ENCODE measurements at places on chromosomes 4 and X.
A peak's percentile ranks its signal among the peaks of the same experiment; 100 is the strongest.

DNA sequence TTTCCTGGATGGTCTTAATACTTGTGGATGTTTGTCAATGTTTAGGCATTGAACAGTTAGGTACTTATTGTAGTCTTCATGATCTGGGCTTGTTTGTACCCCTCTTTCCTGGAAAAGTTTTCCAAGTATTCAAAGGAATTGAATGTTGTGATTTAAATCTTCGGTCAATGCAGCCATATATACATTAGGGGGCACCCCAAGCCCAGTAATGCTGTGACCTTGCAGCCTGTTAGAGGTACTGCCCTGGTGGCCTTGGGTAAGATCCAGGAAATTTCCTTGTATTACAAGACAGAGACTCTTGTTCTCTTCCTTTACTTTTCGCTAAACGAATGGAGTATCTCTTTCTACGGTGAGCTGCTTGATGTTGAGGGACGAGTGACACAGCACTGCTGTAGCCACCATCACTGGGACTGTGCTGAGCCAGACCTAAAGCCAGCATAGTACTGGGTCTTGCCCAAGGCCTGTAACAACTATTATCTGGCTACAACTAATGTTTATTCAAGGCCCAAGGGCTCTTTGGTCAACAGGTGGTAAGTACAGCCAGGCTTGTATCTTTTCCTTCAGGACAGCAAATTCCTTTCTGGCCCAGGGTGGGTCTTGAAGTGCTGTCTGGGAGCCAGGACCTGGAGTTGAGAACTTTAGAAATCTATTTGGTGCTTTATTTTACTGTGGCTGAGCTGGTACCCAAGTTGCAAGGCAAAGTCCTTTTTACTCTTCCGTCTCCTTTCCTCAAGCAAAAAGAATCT lies 118.3 kb upstream of the ATOH1 start:
- DNase-seq = no peak

- no peak for DNase-seq
These were observed 137.9 kb downstream of the PJA1 start for GRCh38 chrX:69027181-69028005.

DNA sequence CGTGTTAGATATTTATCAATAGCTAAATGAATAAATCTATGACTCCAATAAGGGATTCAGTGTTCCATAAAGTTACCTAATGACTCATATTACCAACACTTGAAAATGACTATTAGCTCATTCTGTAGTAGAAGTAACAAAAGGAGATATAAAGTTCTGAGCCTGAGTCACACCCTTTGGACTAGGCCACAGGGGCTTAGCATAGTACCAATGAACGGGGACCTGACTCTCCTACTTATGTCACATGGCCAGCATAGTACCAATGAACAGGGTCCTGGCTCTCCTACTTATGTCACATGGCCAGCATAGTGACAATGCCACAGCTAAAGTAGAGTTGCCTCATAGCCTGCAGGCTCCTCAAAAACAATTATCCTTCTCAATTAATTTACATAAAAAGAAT lies 43.7 kb downstream of the MAGEB16 start:
- no peak for DNase-seq

DNA sequence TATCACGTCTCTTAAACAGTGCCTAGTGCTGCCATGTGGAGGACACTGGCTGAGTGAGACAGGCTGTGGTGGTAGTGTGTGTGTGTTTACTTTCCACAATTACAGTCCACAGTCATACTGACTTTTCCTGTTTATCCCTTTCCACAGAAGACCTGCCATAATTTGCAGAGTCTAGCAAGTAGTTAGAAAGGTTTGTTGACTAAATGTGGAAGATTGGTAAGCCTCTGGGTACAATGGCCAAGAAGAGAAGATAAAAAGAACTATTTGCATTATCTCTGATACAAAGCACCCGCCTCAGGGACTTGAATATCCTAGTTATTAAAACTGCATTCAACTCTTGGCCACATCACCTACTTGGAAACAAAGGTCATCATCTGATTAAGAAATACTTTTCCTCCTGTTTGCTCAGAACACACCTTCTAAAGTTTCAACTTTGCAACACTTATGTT lies 89.1 kb downstream of the FAM13A start:
- no peak for DNase-seq

- DNase-seq = no peak
These were observed 32.3 kb downstream of the MGARP start for GRCh38 chr4:139247700-139248238.

- DNase-seq = no peak
These were observed at the start of gene ARSD for GRCh38 chrX:2928583-2929434. Gene ARSD, minus strand, starts transcription at chrX:2929339. Its CDS starts 64 bp downstream, at chrX:2929275.

GRCh38 chr4:15805583-15806517 lies 27.7 kb downstream of the CD38 start:
- DNase-seq = peak; percentile 34

GRCh38 chr4:187908079-187908561 lies 87.5 kb upstream of the ZFP42 start:
- DNase-seq = no peak

- no peak for DNase-seq
These were observed at the start of gene NKX1-1 for GRCh38 chr4:1406394-1406980. Gene NKX1-1, minus strand, starts transcription at chr4:1406442. Its CDS starts 0 bp downstream, at chr4:1406442.

DNA sequence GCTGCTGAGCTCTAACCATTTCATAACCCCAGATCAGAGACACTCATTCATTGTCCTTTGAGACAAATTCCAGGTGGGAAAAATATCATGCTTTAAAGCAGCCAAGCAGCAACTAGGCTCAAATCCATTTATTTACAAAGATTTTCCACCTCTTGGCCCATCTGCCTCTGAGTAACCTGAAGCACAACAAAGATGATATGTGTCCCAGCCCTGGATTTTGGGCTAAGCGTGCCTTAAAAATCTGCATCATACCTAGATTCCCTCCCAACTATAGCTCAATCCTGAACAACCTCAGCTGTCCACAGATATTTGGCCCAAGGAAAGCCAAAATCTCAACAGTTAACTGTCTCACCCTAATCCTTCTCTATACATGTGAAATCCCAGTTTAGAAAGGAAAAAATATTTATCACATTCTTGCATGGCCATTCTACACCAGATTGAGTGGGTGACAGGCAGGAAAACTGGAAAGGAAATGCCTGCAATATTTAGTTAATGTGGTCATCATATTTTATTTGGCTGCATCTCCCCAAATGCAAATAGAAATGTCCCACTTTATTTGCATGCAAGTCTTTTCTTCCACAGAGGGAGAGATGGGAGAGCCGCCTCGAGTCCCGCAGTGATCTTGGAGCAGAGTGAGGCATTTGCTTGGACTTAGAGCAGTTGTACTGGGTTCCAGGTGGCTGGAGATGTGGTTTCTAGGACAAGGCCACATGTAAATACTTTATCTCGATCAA lies 146.4 kb upstream of the EOLA2 start:
- no peak for DNase-seq

- DNase-seq = no peak
These were observed 1497.3 kb downstream of the STIM2 start for GRCh38 chr4:28357990-28358389.

DNA sequence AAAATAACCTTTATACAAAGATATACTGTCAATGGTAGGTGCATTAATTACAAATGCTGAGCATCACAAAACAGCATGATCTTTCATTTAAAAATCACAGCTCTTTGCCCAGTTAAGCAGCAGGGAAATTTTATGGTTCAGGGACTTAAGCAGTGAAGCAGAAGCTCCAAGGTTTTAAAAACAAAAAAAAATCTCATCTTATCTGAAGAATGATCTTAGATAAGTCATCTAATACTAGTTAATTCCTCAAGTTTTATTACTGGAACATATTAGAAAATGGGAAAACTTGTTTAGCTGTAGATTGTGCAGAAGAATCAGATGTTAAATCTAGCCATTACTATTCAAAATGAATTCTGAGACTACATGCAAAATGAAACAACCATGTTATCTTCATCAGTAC lies 289.9 kb downstream of the GASK1B start:
- no peak for DNase-seq

GRCh38 chrX:129360175-129360574 lies 163.1 kb downstream of the SMARCA1 start:
- DNase-seq = peak; percentile 57

GRCh38 chrX:25383196-25383595 lies 367.4 kb upstream of the ARX start:
- DNase-seq = no peak

- DNase-seq = no peak
These were observed 12.5 kb upstream of the STS start for GRCh38 chrX:7134981-7135380.

- DNase-seq = no peak
These were observed 12.0 kb downstream of the SHOX start for GRCh38 chrX:642436-643240.

DNA sequence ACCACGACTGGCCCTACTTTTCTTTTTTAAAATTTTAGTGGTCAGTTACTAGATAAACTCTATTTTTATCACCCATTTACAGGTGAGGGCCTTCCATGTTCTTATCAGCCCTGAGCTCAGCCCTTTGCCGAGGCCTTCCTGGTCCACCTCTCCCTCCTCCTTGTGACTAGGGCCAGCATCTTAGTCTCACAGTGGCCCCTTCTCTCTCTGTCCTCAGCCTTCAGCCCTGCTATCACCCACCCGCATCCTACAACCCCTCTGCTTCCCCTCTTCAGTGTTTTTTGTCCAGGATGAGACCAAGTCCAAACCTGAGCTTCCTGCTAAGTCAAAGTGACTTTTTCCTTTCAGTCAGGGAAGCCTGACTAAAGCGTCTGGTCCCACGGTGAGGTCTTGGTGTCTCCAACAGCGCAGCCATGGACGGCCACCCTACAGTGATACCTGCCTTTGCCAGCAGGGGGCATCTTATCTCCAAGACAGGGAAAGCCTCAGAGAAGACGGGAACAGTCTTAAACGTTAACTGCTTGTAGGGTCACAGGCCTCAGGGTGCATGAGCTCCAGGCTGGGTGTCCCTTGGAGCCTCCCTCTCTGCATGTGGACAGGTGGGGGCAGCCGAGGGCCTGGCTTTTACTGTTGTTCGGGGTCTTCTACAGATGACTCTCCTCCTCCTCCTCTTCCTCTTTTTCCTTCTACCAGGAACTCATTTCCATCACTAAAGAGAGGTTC lies 11.7 kb upstream of the GAGE10 start:
- DNase-seq = no peak

DNA sequence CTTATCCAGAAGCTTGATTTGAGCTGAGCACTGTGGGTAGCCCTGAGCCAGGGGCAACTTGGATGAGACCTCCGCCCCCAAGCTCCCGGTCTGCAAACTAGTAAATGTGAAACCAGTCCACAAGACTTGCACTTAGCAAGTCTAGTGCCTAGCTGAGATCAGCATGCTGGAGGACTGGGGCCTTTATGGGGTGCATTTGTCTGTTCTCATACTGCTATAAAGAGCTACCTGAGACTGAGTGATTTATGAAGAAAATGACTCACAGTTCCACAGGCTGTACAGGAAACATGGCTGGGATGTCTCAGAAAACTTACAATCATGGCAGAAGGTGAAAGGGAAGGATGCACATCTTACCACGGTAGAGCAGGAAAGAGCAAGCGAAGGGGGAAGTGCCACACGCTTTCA lies 42.1 kb upstream of the HOPX start:
- no peak for DNase-seq

DNA sequence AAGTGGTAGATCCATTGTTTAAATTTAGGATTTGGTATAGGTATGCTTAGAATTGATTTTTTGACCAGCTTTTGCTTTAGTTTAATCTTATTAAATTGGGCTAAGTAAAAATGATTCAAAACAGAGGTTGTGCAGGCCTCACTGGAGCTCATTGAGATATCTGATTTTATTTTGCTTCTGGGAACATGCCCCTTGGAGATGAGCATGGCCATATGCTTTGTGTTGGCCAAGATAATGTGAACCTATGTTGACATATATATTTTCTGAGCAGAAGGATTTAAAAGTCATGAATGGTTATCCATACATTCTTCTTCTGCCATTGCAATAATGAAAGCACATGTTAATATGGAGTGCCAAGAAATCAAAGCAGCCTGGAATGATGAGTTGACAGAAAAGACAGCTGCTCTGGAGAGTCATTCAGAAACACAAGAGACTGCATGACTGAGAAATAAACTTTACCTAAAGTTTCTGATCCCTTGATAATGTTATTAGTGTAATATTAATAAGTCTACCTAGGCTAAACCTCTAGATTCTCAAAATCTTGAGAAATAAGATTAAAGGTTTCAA lies 489.7 kb upstream of the GNPDA2 start:
- DNase-seq = no peak

GRCh38 chrX:73932522-73932921 lies 369.5 kb downstream of the CHIC1 start:
- no peak for DNase-seq

DNA sequence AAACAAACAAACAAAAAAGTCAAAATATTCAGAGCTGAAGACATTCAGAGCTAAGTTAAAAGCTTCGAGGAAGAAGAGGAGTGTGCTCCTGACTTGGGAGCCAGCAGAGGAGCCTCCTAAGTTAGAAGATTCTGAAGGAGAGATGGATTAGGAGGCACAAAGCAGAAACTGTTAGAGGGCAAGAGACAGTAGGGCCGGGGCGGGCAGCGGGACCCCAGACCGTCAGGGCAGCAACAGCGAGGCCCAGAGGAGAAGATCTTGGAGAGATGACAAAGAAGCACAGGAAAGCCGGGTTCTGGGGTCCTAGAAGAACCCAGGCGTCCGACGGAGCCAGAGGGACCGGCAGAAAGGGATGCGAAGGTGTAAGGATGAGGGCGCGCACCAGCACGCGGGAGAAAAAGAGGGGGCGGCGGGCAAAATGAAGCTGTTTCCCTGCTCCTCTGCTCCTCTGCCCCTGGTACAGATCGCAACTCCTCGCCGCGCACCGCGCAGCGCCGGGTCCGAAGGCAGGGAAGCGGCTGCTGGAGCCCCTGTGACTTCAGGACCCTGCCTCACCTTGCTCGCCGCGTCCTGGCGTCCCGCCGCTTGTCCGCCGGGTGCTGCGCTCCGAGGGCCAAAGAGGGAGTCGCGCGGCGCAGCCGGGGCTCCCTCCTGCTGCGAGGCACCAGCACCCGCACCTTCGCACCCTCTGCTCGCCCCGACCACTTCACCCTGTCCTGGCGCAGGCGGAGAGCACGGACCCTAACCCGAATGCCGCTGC lies 477 bp downstream of the KLHL13 start:
- DNase-seq = no peak

DNA sequence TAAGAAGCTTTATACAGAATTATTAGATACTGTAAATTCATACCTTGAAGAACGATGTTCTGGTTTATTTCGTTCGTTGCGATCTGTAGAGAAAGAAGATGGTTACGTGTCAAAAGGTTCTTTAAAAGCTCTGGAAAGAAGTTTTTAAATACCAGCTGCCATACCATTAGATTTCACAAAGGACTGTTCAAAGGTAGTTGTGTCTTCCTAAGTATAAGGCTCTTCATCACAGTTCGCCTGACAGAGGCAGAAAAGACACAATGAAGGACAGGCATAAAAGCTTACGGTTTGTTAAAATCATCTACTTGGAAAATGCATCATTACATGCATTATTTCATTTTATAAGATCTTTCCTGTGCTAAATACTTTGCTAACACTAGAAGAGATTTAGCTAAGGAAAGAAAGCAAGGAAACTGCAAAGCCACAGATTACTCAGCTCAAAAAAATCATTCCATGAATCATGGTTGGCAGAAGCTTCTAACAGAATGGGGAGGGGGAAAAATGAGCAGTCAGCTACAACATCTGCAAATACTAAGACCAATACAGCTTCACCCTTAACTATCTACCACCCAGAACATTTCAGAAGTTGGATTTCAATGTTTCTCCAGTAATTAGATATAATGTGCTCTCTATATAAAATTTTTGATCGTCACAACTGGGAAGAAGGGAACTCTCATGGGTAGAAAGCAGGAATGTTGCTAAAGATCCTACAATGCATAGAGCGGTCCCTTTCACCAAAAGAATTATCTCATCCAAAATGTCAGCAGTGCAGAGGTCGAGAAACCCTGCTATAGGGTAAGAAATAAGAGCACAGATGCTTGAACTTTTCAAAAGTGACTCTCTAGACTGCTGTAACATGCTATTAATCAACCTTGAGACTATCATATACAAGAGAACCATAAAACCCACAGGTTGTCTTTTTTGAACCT lies 50.7 kb upstream of the PRSS48 start:
- DNase-seq = no peak

Measured in NCI-H1436 (cell line).